Muscle of arm (tissue), 14 donors: ENCODE measurements at places on chromosomes 12 and 14.

DNA sequence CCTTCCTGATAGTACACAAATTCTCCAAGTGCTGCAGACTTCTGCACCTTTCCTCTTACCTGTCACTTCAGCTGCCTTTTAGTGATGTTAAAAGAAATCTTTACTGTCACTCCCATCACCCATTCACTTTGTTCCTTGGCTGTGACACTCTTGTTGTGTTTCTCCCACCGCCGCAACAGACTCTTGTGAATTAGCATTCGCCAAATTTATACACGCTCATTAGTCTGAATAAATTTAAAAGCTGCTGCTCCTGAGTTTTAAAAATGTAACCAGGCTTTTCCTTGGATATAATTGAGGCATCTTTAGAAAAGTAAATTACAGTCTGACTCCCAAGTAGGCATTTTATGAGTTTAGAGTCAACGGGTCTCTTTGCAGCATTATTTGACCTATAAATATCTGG, 1197.9 kb downstream of the BCL11B start:
- no peak for DNase-seq

DNA sequence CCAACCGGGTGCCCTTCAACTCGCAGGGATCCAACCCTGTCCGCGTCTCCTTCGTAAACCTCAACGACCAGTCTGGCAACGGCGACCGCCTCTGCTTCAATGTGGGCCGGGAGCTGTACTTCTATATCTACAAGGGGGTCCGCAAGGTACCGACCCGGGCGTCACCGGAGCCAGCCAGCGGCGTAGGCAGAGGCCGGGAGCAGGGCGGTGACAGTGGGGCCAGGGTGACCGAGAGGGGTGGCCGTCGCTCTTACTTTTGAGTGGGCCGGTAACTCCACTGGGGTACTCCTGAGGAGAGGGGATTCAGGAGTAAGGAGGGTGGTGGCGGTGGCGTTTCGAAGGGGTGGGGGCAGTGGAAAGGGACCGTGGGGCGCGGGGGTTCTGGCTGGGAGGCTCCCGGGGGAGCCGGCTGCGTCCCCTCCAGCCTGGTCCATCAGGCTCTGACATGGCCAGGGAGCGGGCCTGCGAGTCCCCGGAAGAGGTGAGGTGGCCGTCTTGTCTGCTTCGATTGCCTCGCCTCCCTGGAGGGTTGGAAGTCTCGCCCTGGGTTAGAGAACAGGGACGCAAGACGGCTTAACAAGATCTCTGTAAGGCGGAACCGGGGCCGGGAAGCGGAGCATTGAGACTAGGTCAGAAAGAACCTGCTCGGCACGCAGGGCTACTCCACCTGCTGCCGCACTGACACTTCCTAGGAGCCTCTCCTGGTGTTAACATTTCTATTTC, 491 bp downstream of the WDR20 start:
- peak; percentile 17 for DNase-seq

DNA sequence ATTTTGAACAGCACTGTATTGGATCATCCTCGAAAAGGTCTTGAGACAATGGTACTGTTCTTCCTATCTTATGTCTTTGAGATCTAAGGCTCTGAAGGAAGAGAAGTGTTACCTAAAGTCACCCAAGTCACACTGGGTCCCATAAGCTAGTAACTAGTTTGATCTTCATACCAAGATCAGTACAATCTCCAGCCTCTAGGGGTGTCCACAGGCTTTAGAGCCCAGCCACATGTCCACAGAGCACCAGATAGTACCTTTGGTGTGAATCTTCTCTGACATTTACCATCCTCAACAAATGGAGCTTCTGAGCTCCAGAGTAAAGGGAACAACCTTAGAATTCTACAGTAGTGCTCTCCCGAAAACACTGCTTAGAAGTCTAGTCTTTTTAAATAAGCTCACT, 78.7 kb downstream of the KSR2 start:
- DNase-seq, result no peak

DNA sequence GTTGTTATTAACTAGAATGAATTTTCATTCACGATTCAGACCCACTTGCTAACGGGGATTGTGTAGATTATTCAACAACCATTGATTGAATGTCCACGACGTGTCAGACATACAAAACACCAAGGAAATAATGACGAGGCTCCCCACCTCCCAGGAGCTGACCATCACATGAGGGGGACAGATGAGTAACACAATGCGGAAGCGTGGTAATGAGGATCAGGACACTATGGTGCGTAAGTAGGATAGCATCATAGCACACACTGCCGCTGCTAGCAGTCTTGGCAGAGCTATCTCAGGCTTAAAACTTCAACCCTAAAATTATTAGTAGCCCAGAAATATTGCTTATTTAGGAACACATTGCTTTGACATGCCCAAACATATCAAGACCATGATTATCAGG, 265.8 kb downstream of the EGLN3 start:
- no peak for DNase-seq

GRCh38 chr12:3005736-3006135, 46.5 kb downstream of the TEAD4 start:
- no peak for DNase-seq

GRCh38 chr12:128643155-128643554, 180.6 kb downstream of the SLC15A4 start:
- peak; percentile 43 for DNase-seq

- no peak for DNase-seq
These were observed 136.6 kb downstream of the FGD4 start for GRCh38 chr12:32536000-32536345.

GRCh38 chr14:101732118-101732517, 29.4 kb upstream of the PPP2R5C start:
- no peak for DNase-seq

- no peak for DNase-seq
These were observed 48.8 kb downstream of the LRCOL1 start for GRCh38 chr12:132561427-132562156.
